ENCODE measurements at places on chromosomes 11 and 22. TPM values are rescaled to one million over a fixed set of nuclear protein-coding genes. Genes with fewer than 3 reads are reported as not detected.

- no peak overlapping the region for H3K4me3 ChIP-seq
- H3K4me1 ChIP-seq, result no peaks in the 10 kb centered on the region
- no peak for DNase-seq
- no peaks in the 10 kb centered on the region for H3K36me3 ChIP-seq
Measured at GRCh38 chr11:10564696-10565318, 3.7 kb downstream of the LYVE1 start.

DNA sequence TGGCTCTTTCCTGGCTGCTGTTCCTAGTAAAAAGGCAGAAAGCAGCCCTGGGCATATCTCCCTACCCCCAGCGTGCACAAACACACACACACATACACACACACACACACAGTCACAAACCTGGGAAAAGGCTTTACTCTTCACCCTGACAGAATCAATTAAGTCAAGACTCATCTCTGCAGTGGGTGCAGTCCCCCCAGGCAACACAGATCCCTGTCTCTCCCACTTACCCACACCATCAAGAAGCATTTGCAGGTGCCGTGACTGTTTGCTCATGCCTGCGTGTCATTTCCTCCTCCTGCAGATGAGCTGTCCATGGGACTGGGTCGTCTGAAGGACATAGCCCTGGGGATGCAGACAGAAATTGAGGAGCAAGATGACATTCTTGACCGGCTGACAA, 28.6 kb downstream of the SNAP29 start:
- H3K27me3 ChIP-seq, result no peaks in the 10 kb centered on the region
- H3K36me3 ChIP-seq, result peaks cover 41% of the 10 kb centered on the region
- no peak for DNase-seq
- no peak overlapping the region for H3K27ac ChIP-seq
- H3K4me1 ChIP-seq, result no peaks in the 10 kb centered on the region

- H3K27ac ChIP-seq, result no peak overlapping the region
- DNase-seq, result no peak
- H3K36me3 ChIP-seq, result peaks cover 60% of the 10 kb centered on the region
- no peaks in the 10 kb centered on the region for H3K27me3 ChIP-seq
- H3K4me3 ChIP-seq, result no peak overlapping the region
- H3K4me1 ChIP-seq, result peaks cover 29% of the 10 kb centered on the region
Measured at GRCh38 chr22:20106849-20107237, 9.1 kb upstream of the RANBP1 start.

GRCh38 chr22:49326558-49326957, 501.1 kb downstream of the BRD1 start:
- H3K4me1 ChIP-seq, result no peaks in the 10 kb centered on the region
- no peak overlapping the region for H3K4me3 ChIP-seq
- H3K36me3 ChIP-seq, result no peaks in the 10 kb centered on the region

DNA sequence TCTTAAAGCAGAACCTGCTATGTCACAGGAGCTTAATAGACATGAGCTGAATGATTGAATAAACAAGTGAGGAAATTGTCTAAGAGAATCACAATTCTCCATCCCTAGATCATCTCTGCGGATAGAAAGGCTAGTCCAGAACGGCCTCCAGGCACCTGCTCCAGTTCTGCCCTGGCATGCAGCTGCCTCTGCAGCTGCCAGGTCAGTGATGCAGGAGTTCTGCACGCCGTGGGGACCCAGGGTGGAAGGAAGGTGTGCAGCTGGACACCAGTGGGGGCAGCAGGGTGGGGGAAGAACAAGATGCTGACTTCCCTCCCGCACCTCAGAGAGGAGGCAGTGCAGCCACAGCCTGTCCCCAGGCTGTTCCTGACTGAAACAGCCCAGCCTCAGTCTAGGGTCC, 192.1 kb upstream of the NCAM1 start:
- no peak for DNase-seq
- no peaks in the 10 kb centered on the region for H3K36me3 ChIP-seq
- H3K27me3 ChIP-seq, result no peaks in the 10 kb centered on the region
- H3K4me1 ChIP-seq, result peaks cover 4% of the 10 kb centered on the region

DNA sequence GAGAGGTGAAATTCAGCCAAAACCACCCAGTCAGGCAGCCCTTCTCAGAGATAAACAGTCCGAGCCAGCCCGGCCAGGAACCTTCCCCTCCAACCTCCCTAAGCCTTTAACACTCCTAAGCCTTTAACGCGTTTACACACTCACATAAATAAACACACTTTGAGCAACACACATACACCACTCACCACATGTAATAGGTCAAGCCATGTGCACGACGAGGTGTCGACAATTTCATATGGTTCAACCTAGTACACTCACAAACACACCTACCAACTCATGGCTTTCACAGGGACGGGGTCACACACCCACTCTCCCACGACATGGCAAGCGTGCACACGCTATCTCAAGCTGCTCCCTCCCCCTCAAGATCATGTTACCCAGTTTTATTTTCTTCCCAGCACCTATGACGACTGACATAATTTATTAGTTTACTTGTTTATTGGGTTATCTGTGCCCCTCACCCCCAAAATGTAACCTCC, 15.5 kb downstream of the SLC43A1 start:
- H3K4me3 ChIP-seq, result no peak overlapping the region
- no peaks in the 10 kb centered on the region for H3K27me3 ChIP-seq
- DNase-seq, result no peak
- H3K4me1 ChIP-seq, result no peaks in the 10 kb centered on the region
- H3K36me3 ChIP-seq, result peaks cover 26% of the 10 kb centered on the region

DNA sequence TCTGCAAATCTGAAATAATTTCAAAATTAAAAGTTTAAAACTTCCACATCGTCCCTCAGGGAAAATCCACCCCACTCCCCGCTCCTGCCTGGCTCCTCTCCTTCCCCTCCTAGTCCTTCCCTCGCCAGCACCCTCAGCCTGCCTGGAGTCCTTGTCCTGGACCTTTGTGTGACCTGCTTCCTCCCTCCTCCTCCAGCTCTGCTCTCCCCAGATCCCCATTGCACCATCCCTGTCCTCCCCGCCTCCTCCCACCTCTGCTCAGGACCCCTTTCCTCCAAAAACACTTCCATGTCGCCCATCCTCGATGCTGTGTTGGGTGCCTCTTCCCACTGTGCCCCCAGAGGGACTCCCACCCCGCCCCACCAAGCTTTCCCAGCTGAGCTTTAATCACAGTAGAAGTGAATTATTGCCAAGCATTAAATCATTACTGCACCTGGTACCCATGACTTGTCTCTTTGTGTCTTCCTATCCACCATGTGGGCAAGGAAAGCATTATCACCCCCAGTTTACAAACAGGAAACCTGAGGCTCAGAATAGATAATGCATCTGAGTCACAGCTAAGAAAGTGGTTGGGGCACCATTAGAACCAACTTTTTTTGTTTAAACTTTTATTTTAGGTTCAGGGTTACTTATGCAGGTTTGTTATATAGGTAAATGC, 2.4 kb upstream of the ZP1 start:
- peak overlapping the region; percentile 16 for H3K27ac ChIP-seq
- H3K4me3 ChIP-seq, result no peak overlapping the region
- no peak for DNase-seq
- H3K4me1 ChIP-seq, result peaks cover 73% of the 10 kb centered on the region
- peaks cover 4% of the 10 kb centered on the region for H3K36me3 ChIP-seq

DNA sequence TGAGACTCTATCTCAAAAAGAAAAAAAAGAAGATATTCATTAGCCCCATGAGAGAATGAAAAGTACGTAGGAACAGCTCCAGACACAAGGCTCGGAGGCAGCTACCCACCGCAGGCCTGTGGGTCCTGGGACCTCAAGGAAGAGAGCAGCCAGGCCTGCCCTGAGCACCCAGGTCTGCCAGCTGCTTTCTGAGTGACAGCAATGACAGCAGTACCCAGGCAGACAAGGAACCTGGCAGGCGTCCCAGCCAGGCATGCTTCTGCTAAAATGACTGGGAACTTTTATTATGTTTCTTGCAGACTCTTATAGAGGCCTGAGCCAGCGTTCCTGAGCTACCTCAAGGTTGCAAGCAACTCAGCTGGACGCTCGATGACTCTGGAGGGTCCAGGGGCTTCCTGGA, 31.6 kb downstream of the CPT1A start:
- H3K4me3 ChIP-seq, result no peak overlapping the region
- no peaks in the 10 kb centered on the region for H3K27me3 ChIP-seq
- no peak overlapping the region for H3K27ac ChIP-seq
- peaks cover 26% of the 10 kb centered on the region for H3K36me3 ChIP-seq
- DNase-seq, result no peak

DNA sequence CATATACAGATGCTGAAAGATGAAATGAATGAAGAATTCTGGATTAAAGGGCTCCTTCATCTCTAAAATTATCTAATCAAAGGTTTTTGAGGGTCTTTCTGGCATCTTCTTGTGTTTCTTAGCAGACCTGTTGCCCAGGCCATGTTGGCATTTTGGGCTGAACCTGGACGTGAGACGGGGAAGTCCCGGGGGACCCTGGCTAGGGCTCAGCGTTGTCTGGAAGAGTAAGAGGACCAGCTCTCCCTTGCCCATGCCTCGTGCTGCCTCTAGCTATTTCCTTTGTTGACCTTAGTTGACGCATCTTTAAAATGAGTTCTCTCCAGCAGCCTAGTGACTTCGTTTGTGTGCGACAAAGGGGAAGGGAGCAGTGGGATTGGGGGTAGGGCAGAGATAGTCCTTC, 152.2 kb downstream of the ST3GAL4 start:
- H3K36me3 ChIP-seq, result no peaks in the 10 kb centered on the region
- H3K4me1 ChIP-seq, result no peaks in the 10 kb centered on the region
- no peak overlapping the region for H3K27ac ChIP-seq
- DNase-seq, result no peak
- peaks cover 16% of the 10 kb centered on the region for H3K27me3 ChIP-seq

DNA sequence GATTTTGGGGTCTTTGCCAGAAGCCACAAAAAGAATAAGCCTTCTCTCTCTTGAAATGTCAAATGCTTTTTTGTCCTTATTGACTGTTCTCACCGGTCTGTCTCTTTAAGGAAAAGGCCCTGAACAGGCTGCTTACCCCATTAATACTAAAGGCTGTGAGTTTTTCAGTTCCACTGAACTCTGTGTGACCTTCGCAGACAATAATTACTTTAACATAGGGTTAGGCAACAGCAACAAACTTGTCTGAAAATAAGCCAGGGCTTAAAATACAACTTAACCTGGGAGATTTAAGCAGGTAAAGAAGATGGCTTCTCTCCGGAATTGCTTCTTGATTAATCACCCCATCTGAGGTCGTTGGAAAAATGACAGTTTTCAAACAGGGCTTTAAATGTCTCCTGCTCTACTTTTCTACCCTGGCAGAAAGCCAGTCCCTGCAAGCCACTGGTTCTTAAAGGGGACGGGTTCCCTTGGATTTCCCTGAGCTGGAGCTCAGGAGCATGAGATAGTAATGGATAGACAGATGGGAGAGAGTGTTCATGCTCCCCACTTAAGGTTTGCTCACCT, 69.4 kb downstream of the ARL14EP start:
- no peak overlapping the region for H3K4me3 ChIP-seq
- H3K4me1 ChIP-seq, result no peaks in the 10 kb centered on the region
- H3K36me3 ChIP-seq, result no peaks in the 10 kb centered on the region
- H3K27ac ChIP-seq, result no peak overlapping the region
- no peak for DNase-seq

- no peaks in the 10 kb centered on the region for H3K36me3 ChIP-seq
- DNase-seq, result peak; percentile 64
- peak overlapping the region; percentile 72 for H3K4me3 ChIP-seq
- H3K4me1 ChIP-seq, result peaks cover 48% of the 10 kb centered on the region
- peaks cover 68% of the 10 kb centered on the region for H3K27me3 ChIP-seq
Measured at GRCh38 chr11:128686745-128687177, 7.1 kb upstream of the FLI1 start.

DNA sequence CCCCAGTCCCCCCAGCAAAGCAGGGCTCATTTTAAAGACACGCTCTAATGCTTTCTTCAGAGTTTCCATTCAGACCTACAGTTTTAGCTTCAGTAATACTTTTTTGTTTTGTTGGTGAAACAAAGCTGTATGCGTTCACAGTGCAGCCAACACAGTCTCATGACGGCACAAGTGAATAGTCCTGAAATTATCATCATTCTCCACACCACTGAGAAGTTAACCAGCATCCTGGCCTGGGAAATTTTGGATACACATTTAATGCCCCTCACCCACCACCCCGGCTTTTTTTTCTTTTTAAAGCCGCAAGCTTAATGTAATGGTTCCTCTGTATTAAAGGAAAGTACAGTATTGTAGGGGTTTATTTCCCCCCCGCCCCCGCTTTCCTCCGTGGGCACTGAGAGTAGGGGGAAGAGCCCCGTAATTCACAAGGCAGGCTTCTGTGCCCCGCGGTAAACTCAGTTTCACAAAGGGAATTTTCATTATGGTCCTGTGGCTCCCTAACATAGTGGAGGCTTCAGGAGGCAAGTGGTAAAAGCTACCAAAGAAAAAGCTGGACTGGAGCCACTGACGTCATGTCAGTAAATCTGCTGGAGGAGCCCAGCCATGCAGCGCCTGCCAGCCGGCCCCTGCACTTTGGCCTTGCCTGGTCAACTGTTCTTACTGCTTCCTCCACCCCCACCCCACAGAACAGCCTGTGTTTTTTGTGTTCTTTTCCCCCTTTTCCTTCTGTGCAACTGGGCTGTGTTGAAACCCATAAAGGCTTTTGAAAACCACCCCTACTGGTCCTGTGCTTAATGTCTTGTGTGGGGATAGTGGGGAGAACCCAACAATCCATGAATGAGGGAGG, 18.2 kb downstream of the TEAD1 start:
- H3K4me1 ChIP-seq, result peaks cover 8% of the 10 kb centered on the region
- H3K27ac ChIP-seq, result no peak overlapping the region
- peaks cover 73% of the 10 kb centered on the region for H3K27me3 ChIP-seq
- no peak for DNase-seq
- H3K4me3 ChIP-seq, result no peak overlapping the region

DNA sequence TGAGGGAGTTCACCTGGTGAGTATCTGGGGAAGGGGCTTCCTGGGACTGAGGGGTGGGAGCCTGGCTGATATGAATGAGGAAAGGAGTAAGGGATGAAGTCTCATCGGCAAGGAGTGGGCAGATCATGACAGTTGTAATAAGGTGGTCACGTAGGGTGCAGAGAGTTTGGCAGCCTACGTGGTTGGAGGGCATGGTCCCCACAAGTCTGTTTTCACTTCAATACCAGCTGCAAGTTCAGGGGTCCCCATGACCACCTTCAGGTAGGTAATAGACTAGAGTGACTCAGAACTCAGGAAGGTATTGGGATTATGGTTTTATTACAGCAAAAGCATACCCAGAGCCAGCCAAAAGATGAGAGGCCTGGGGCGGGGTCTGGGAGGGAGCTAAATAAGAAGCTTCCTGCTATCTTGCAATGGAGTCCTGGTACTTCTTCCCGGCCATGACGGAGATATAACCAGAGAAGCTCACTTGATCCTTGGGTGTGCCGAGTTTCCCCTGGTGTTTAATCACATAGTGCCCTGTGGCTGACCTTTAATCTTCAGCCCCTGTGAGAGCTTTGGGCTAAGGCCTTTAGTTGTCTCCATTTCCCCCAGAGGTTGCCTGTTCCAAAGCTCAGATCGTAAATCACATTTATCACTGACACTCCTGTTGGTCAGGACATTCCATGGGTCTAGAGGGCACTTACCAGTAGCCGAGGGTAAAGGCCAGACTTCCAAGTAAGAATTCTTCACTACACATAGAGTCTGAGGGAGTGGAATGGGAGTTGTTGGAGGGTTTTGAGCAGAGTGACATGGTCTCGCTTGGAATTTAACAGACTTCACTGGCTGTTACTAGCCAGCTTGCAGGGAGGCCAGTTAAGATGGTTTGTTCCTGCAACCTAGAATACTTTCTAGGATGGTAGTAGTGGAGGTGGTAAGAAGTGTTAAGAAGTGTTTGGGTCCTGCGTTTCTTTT, 9.1 kb downstream of the SLC3A2 start:
- peak overlapping the region; percentile 48 for H3K27ac ChIP-seq
- H3K27me3 ChIP-seq, result peaks cover 2% of the 10 kb centered on the region
- peaks cover 48% of the 10 kb centered on the region for H3K36me3 ChIP-seq

Gene NXPE4
- total RNA-seq, result not detected

Gene TOLLIP
- total RNA-seq, result 27.1 TPM

Gene C11orf42
- not detected for total RNA-seq

Gene MOGAT2
- total RNA-seq, result not detected

Gene LRRC10B
- total RNA-seq, result not detected

Gene OR10A3
- not detected for total RNA-seq

Gene CYP2D6
- total RNA-seq, result 2.9 TPM
